Thoracic aorta (tissue), 2 donors: ENCODE measurements at places on chromosomes 4 and X.

- H3K4me3 ChIP-seq = no peak within 1 kb of the TSS
- no peaks in the 10 kb centered on the region for H3K4me1 ChIP-seq
- DNase-seq = no peak
- no peaks in the 10 kb centered on the region for H3K36me3 ChIP-seq
- H3K27me3 ChIP-seq = no peaks in the 10 kb centered on the region
These were observed at the start of gene PRRG3 for GRCh38 chrX:151694661-151695582. Gene PRRG3, plus strand, starts transcription at chrX:151695458. Its CDS starts 3,357 bp downstream, at chrX:151698815.

DNA sequence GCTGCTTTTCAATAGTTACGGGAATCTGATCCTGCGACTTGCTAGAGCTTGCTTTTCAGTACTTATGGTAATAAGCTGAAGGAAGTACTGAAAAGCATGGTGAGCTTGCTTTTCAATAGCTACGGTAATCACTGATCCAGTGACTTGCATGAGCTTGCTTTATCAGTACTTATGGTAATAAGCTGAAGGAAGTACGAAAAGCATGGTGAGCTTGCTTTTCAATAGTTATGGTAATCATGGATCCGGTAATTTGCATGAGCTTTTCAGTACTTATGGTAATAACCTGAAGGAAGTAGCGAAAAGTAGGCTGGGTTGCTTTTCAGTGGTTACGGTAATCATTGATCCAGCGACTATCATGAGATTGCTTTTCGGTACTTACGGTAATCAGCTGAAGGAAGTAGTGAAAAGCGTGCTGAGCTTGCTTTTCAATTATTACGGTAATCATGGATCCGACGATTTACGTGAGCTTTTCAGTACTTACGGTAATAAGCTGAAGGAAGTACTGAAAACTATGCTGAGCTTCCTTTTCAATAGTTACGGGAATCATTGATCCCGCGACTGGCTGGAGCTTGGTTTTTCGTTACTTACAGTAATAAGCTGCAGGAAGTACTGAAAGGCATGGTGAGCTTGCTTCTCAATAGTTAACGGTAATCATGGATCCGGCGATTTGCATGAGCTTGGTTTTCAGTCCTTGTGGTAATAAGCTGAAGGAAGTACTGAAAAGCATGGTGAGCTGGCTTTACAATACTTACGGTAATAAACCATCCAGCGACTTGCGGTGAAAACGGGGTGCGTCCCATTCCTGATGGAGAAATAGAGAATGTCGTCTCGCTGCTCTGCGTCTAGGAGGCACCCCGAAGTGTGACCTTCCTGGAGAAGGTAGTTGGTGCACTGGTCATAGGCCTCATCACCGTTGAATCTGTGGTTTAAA lies 6.5 kb downstream of the CRLF2 start:
- peaks cover 8% of the 10 kb centered on the region for H3K4me1 ChIP-seq
- H3K27me3 ChIP-seq = no peaks in the 10 kb centered on the region

DNA sequence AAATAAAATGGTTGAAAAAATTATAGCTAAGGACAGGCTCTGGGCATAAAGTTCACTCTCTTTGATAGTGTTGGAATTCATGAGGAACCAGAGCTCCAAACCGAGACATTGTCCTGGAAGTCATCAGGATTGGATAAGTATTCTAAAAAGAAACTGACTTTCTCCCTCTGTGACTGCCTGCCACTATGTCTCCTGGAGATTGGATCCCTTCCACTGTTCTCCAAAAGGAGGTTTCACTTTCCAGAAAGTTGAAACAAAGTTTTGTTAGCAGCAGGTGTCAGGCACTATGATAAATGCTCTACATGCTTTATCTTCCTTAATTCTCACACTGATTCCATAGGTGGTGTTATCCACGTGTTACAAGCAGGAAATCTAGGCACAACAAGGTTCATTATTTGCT lies 16.8 kb downstream of the BANK1 start:
- H3K4me1 ChIP-seq = no peaks in the 10 kb centered on the region
- no peak overlapping the region for H3K4me3 ChIP-seq
- no peaks in the 10 kb centered on the region for H3K27me3 ChIP-seq
- no peak for DNase-seq
- H3K36me3 ChIP-seq = no peaks in the 10 kb centered on the region

GRCh38 chr4:186201535-186202230 lies 10.3 kb downstream of the CYP4V2 start:
- H3K27me3 ChIP-seq = no peaks in the 10 kb centered on the region
- H3K36me3 ChIP-seq = no peaks in the 10 kb centered on the region
- H3K4me3 ChIP-seq = no peak overlapping the region
- H3K4me1 ChIP-seq = no peaks in the 10 kb centered on the region
- DNase-seq = no peak
- no peak overlapping the region for H3K27ac ChIP-seq

- H3K36me3 ChIP-seq = no peaks in the 10 kb centered on the region
- H3K27me3 ChIP-seq = no peaks in the 10 kb centered on the region
- no peaks in the 10 kb centered on the region for H3K4me1 ChIP-seq
These were observed 22.1 kb downstream of the NHS start for GRCh38 chrX:17397074-17397473.

DNA sequence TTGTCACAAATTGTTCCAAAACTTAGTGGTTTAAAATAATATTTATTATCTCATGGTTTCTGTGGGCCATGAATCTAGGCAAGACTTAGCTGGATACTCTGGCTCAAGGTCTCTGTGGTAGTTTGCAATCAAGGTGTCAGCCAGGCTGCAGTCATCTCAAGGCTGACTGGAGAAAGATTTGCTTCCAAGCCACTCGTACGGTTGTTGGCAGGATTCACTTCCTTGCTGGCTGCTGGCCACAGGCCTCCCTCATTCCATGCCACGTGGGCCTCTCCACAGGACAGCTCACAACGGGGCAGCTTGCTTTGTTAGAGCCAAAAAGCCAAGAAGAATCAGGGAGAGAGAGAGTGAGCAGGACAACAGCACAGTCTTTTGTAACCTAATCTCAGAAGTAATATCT lies 101.4 kb downstream of the WWC2 start:
- no peaks in the 10 kb centered on the region for H3K36me3 ChIP-seq
- no peaks in the 10 kb centered on the region for H3K27me3 ChIP-seq
- DNase-seq = no peak
- no peak overlapping the region for H3K27ac ChIP-seq
- H3K4me3 ChIP-seq = no peak overlapping the region

DNA sequence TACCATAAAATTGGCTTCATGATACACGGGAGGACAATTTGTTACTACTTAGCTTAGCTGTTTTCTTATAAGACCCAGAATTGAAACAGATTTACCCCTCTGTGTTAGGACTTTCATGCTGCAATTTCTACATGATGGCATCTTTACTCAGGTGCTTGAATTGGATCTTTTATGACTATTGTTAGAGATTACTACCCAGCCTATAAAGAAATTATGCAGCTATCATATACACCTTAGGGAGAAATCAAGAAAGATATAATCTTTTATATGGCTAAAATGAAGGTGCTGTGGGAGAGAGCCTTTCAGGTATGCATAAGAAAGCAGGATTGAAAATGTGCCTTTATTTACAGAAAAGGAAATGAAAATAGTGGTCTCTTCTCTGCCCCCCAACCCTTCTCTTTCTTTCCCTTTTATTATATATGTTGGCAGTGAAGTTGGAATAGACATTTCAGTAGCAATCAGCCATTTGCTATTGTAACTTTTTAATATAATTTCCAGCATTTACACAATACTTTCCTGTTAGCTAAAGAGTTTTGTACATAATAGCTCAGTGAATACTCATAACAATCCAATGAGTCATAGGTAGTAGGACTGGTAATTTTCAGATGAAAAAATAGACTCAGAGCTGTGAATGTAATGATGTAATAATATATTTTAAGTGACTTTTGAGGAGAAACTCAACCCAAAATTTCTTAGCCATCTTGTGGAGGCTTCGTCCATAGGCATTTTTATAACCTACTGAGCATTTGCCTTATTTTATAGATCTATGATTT lies 311.8 kb downstream of the ADGRL3 start:
- no peak overlapping the region for H3K4me3 ChIP-seq
- H3K27ac ChIP-seq = no peak overlapping the region
- H3K27me3 ChIP-seq = no peaks in the 10 kb centered on the region
- DNase-seq = no peak

GRCh38 chr4:788636-789297 lies 37.2 kb downstream of the CPLX1 start:
- H3K27me3 ChIP-seq = peaks cover 21% of the 10 kb centered on the region
- no peak overlapping the region for H3K4me3 ChIP-seq
- H3K27ac ChIP-seq = no peak overlapping the region

- H3K27me3 ChIP-seq = no peaks in the 10 kb centered on the region
- H3K27ac ChIP-seq = no peak overlapping the region
- DNase-seq = no peak
- peaks cover 10% of the 10 kb centered on the region for H3K4me1 ChIP-seq
- H3K36me3 ChIP-seq = peaks cover 3% of the 10 kb centered on the region
- no peak overlapping the region for H3K4me3 ChIP-seq
These were observed 33.1 kb downstream of the PDK3 start for GRCh38 chrX:24498181-24498580.

- no peaks in the 10 kb centered on the region for H3K27me3 ChIP-seq
- DNase-seq = no peak
- H3K4me1 ChIP-seq = no peaks in the 10 kb centered on the region
- H3K27ac ChIP-seq = no peak within 1 kb of the TSS
- peak within 1 kb of the TSS; percentile 69 for H3K4me3 ChIP-seq
- no peaks in the 10 kb centered on the region for H3K36me3 ChIP-seq
These were observed at the start of gene ITM2A for GRCh38 chrX:79366873-79367749. Gene ITM2A, minus strand, starts transcription at chrX:79367334. Its CDS starts 119 bp downstream, at chrX:79367215.

DNA sequence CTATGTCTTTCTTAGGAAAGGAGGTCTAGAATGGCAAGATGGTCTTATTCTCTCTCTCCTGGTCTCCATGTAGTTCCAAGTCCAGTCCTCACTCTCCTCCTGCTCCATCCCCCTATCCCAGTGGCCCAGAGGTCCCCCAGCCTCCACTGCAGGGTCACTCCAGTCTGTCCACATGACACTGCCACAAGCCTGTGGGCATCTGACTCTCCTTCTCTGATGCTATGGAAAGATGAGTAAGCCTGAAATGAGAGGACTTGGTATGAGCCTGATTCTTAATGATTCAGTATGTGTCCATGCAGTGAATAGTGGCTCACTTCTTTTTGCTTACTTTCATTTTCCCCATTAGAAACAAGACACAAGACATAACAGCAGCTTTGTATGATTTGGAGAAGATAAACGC lies 516.8 kb upstream of the ADGRL3 start:
- DNase-seq = no peak
- H3K36me3 ChIP-seq = no peaks in the 10 kb centered on the region
- H3K27ac ChIP-seq = peak overlapping the region; percentile 78
- no peaks in the 10 kb centered on the region for H3K27me3 ChIP-seq
- peaks cover 29% of the 10 kb centered on the region for H3K4me1 ChIP-seq
- H3K4me3 ChIP-seq = peak overlapping the region; percentile 37

- peaks cover 24% of the 10 kb centered on the region for H3K4me1 ChIP-seq
- H3K27me3 ChIP-seq = no peaks in the 10 kb centered on the region
- H3K4me3 ChIP-seq = no peak overlapping the region
- peak overlapping the region; percentile 70 for H3K27ac ChIP-seq
These were observed 41.2 kb downstream of the ATP10D start for GRCh38 chr4:47526281-47526680.

DNA sequence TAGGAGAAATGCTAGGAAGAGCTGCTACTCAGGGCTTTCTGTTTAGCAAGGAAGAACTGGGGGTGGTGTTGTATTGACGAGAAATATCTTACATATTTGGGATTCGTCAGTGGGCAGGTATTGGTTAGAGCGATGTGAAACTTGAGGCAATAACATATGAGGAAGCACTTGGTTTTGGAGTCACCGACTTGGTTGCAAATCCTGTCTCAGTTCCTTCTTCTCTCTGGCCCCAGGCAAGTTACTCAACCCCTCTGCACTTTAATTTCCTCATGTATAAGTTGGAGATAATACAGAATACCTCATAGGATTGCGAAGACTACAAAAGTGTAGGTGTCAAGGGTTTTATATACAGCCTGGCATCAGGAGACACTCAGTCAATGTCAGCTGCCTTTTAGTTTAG lies 34.1 kb downstream of the GPAT3 start:
- no peaks in the 10 kb centered on the region for H3K36me3 ChIP-seq
- H3K4me3 ChIP-seq = no peak overlapping the region

GRCh38 chr4:100261346-100261745 lies 71.1 kb upstream of the DDIT4L start:
- no peak overlapping the region for H3K27ac ChIP-seq
- H3K4me1 ChIP-seq = no peaks in the 10 kb centered on the region

DNA sequence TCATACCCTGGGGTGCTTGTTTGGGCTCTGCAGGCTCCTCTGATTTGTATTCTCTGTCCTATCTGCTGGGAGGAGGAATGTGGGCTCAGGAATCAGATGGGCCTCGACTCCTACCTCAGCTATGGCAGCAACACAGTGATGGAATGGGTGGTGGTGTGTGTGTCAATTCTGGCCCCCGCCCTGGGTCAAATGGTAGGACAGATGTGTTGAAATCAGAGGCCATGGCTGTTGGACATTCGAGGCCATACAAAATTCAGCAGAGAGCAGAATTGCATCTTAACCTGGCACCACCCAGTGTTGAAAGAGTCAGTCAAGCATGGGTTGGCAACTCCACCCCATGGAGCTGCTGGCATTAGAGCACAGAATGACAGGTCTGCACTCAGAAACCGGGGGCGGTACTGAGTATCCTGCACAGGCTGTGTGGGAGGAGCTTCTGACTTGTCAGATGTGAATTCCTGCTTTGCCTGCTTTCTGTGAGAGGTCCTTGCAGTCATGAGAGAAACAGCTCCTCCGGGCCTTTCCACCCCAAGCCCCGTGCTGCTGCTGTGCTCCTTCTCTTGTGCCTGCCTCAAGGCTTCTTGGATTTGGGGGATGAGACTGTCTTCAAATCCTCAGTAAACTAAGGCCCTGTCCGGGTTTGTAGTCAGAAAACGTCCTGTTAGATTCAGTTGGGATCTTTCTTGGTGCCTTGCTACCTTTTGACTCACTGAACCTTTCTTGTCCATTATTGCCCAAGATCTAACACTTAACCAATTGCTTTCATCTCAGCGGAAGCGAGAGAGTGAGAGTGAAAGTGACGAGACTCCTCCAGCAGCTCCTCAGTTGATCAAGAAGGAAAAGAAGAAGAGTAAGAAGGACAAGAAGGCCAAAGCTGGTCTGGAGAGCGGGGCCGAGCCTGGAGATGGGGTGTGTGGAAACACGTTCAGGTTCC lies 13.0 kb downstream of the DKC1 start:
- H3K36me3 ChIP-seq = peaks cover 14% of the 10 kb centered on the region
- no peaks in the 10 kb centered on the region for H3K4me1 ChIP-seq
- no peak overlapping the region for H3K27ac ChIP-seq
- no peak for DNase-seq
